ENCODE measurements at places on chromosomes 6 and 20.

- DNase-seq: no peak
These were observed 59.2 kb downstream of the BACH2 start for GRCh38 chr6:90237350-90237990.

DNA sequence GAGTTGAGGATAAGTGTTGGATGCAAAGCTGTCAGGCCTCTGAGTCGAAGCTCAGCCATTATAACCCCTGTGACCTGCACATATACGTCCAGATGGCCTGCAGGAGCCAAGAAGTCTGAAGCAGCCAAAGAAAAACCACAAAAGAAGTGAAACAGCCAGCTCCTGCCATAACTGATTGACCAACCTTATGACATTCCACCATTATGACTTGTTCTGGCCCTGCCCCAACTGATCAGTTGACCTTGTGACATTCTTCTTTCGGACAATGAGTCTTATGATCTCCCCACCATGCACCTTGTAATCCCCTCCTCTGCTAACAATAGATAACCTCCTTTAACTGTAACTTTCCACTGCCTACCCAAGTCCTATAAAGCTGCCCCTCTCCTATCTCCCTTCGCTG lies 133.7 kb upstream of the AGPAT4 start:
- DNase-seq: no peak

GRCh38 chr6:8875986-8876385 lies 440.6 kb upstream of the SLC35B3 start:
- no peak for DNase-seq

- no peak for DNase-seq
These were observed 208.0 kb upstream of the SASH1 start for GRCh38 chr6:148134592-148134991.

DNA sequence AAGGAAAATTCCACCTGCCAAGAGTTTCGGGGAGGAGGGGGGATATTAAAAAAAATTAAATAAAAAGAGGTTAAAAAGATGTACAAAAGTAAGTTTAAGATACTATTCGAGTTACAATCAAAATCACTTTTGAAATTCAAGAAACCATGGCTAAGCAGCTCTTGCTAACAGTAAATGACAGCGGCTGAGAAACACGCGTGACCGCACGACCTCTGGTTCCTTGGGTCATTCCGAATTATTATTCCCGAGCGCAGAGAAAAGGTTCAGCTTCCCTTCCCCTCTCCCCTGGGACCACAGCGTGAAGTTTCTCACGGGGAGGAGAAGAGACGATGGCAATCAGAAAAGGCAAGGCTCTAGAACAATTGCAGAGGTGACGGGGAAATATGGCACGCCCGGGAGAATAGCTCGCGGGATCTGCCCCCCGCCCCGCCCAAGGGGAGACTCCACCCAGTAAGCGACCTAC lies 496 bp downstream of the TMEM242 start:
- no peak for DNase-seq

- no peak for DNase-seq
These were observed 27.6 kb downstream of the POLR1C start for GRCh38 chr6:43544461-43544860.

DNA sequence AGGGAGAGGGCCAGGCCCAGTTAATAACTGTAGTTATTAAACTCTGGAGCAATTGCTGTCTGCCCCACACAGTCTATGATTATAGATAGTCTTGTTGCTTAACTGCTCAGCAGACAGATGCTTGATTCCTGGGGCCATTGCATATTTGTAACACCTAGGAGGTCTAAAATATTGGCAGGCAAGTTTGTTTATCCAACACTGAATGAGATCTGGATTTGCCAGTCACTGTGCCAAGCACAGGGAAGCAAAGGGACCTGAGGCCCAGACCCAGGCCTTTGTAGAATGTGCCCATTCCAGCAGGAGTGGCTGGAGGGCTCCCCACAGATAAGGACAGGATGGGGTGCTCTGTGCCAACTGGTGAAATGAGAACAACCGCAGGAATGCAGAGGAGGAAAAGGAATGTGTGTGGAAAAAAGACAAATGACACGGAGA lies 17.6 kb upstream of the ENTPD6 start:
- DNase-seq: no peak

GRCh38 chr6:113276601-113277000 lies 580.5 kb upstream of the MARCKS start:
- DNase-seq: no peak

- peak; percentile 60 for DNase-seq
These were observed 71.3 kb upstream of the SLC2A12 start for GRCh38 chr6:134123666-134124208.

DNA sequence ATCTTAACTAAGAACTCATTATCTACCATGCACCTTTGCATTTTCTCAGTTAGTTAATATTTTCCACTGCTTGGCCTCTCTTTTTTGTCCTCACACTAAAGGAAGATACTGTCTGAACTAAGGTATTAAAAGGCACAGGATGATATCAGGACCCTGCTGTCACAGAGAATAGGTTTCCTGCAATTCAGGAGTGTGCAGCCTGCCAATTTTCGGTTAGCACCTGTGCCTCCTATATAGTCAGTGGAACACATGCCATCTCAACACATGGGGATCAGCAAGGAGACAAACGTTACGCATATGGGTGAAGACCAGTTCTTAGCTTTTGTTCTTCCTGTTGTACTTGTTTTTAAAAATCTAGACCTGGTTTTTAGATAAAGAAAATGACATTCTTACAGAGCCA lies 71.0 kb downstream of the FUT9 start:
- DNase-seq: no peak

DNA sequence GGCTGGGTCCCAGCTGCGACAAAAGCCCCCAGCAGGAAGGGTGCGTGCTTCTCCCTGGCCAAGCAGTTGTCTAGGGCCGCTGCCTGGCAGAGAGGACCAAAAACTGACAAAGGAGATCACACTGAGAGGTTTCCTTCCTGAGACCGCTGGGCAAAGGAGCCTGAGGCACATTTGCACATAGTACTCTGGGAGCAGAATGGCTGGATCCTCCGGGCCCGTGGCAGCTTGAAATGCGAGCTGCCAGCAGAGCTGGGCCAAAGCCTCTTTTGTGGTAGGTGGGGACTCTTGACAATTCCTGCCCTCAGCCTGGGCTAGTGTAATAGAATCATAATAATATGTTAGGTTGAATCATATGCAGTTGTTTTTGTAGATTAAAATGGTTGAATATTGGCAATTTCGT lies 33.1 kb upstream of the RNF8 start:
- no peak for DNase-seq

DNA sequence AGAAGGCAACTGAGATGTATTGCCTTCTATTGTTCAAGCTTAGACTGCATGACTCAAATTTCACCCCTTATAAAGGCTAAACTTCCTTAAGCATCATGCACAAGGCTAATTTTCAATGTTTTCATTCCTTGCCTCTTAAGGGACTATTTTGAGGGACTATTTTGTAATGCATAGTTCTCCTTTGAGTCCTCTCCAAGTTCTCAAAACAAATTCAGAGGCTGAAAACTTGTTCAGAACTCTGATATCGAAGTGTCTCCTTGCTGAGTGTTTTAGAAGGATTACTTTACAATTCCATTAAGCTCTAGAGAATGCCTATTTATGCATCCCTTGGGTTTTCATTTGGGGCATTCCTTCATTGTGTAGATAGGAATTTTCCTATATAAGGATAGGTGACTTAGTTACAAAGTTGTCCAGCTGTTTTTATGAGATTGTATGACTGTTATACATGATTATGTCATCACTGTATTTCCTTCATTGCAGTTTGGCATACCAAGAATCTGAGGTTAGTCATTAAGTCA lies 41.7 kb downstream of the COL19A1 start:
- no peak for DNase-seq

DNA sequence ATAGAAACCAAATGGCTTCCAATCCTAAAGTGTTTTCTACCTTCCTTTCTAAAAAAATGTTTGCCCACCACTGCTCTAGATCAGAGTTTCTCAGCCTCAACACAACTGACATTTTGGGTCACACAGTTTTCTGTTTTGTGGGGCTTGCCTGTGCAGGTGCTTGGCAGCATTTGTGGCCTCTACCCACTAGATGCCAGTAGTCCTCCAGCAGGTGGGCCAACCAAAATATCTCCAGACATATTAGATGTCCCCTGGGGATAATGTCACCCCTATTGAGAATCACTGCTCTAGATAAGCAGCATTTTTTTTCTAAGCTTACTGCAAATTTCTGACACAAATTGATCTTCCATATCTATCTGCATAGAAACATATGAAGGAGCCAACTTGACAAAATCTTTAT lies 26.3 kb upstream of the EPM2A start:
- DNase-seq: no peak

DNA sequence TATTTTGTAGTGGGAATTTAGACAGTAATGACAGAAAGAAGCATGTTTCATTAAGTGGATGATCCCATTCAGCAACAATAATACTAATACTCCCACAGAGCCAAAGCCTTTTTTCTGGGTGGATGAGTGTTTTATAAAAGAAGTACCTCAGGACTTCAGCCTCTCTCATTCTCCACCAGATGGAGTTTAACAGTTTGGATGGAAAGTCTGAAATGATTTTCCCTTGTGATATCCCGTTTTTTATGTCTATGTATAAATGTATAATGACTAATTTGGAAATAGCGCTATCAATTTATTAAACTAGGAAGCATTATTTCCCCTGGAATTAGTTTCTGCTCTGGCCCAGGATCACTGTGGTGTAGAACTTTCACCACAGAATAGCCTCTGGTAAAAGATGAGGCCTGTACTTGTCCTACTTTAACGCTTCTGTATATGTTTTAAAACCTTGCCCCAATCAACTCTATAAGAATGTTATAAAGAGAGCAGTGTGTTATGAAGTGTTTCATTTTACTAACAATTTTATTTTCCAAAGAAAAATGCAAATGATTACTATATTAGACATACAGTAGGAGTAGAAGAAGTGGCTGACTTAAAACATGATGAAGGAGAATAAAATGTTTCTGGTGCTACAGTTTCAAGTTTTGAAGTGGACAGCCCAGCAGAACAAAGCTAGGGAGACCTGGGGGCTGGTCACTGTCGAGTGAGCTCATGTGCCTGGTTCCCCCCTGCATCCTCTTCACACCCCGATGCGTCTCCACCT lies 135.6 kb downstream of the HIVEP1 start:
- no peak for DNase-seq

- DNase-seq: no peak
These were observed 107.4 kb downstream of the SULF2 start for GRCh38 chr20:47677635-47678453.

DNA sequence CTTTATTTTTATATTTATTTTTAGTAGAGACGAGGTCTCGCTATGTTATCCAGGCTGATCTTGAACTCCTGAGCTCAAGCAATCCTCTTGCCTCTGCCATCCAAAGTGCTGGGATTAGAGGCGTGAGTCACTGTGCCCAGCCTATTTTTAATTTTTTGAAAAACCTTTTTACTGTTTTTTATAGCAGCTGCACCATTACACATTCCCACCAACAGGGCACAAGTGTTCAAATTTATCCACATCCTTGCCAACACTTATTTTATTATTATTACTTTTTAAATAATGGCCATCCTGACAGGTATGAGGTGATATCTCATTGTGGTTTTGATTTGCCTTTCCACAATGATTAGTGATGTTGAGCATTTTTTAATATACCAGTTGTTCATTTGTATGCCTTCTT lies 42.5 kb downstream of the PACSIN1 start:
- DNase-seq: no peak

GRCh38 chr20:1944345-1945091 lies 49.3 kb downstream of the SIRPA start:
- DNase-seq: no peak

DNA sequence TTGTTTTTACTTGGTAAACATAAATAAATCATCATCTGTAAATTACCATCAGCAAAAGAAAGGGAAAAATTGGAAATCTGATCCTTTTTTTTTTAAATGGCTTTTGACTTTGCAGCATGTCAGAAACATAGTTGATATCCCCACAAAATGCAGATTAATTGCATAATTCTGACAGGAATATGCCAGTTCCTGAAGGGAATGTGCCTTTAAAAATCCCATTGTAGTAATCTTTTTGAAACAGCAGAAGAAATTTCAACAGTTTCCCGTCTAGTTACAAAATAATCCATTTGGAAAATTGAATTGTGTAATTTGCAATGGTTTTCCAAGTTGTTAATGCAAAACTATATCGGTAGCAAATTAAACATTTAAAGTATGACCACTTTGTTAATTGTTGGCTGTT lies 95.2 kb downstream of the DOK5 start:
- no peak for DNase-seq

- DNase-seq: no peak
These were observed 25.2 kb downstream of the RIOK1 start for GRCh38 chr6:7414811-7415210.

GRCh38 chr6:105402090-105402938 lies 568 bp downstream of the PREP start:
- peak; percentile 7 for DNase-seq

- no peak for DNase-seq
These were observed 94.1 kb downstream of the CD40 start for GRCh38 chr20:46212252-46212651.

DNA sequence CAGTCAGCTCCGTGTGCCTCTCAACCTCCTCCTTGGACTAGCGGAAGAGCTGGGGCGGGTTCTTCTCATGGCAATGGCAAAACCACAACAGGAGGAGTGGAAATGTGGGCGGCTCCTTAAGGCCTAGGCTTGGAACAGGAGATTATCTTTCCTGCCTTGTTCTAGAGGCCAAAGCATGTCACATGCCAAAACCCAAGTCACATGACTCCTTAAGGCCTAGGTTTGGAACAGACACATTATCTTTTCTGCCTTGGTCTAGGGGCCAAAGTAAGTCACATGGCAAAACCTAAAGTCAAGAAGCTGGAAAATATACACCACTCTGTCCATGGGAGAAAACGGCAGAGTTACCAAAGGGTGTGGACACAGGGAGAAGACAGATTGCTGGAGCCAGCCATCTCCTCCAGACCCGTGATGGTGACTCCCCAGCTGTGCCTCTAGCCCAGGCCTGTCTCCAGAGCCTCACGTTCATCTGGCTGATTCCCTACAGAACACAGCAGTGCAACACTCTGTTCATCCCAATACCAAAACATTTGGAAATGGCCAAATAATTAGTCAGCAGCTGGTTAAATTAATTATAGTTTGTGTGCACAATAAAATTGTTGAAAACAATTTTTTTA lies 34.2 kb downstream of the ANKRD60 start:
- DNase-seq: no peak

GRCh38 chr20:24840121-24840713 lies 108.9 kb upstream of the CST7 start:
- DNase-seq: no peak

GRCh38 chr6:42860036-42860435 lies 19.4 kb upstream of the RPL7L1 start:
- no peak for DNase-seq

- no peak for DNase-seq
These were observed 32.0 kb downstream of the ERMARD start for GRCh38 chr6:169783401-169783800.

- DNase-seq: no peak
These were observed 30.4 kb downstream of the CD40 start for GRCh38 chr20:46148313-46149208.

GRCh38 chr6:15032015-15032414 lies 213.9 kb upstream of the JARID2 start:
- no peak for DNase-seq

Measured in NCI-H1694 (cell line).